ENCODE measurements at places on chromosomes 5 and 9. TPM values are rescaled to one million over a fixed set of nuclear protein-coding genes. Genes with fewer than 3 reads are reported as not detected.

GRCh38 chr9:114754581-114754980 is 51.3 kb downstream of the TNFSF15 start:
- no peaks in the 10 kb centered on the region for H3K36me3 ChIP-seq
- H3K4me3 ChIP-seq, result no peak overlapping the region
- no peaks in the 10 kb centered on the region for H3K27me3 ChIP-seq
- no peak for DNase-seq
- H3K4me1 ChIP-seq, result no peaks in the 10 kb centered on the region

The AOPEP gene
- total RNA-seq, result 35.6 TPM

GRCh38 chr5:28917631-28918030 is 1879.2 kb upstream of the CDH9 start:
- H3K27ac ChIP-seq, result no peak overlapping the region
- no peaks in the 10 kb centered on the region for H3K27me3 ChIP-seq
- H3K4me3 ChIP-seq, result no peak overlapping the region
- no peaks in the 10 kb centered on the region for H3K36me3 ChIP-seq

DNA sequence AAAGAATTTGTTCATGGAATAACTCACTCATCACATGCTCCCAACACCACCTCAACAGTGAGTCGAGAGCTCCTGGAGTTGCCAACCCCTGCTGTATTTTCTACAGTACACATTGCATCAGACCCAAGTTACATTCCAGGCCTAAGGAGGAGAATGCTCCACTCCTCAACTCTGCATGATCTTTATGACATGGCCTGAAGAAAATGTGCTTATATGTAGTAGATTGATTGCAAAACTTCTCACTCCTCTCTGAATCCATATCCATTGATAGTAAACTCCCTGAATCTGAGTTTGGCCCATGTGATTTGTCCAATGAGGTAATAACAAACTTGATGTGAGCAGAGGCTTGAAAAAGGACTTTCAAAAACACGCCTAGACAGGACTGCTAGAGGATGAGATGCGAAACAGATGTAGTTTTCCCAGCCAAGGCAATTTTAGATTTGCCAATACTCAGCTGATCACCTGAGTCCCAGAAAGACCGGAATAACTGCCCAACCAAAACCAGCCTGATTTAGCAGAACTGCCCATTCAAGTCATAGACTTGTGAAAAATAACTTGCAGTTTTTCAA is 29.0 kb upstream of the PAPPA start:
- no peaks in the 10 kb centered on the region for H3K27me3 ChIP-seq
- H3K4me3 ChIP-seq, result no peak overlapping the region
- H3K27ac ChIP-seq, result no peak overlapping the region
- no peaks in the 10 kb centered on the region for H3K4me1 ChIP-seq

DNA sequence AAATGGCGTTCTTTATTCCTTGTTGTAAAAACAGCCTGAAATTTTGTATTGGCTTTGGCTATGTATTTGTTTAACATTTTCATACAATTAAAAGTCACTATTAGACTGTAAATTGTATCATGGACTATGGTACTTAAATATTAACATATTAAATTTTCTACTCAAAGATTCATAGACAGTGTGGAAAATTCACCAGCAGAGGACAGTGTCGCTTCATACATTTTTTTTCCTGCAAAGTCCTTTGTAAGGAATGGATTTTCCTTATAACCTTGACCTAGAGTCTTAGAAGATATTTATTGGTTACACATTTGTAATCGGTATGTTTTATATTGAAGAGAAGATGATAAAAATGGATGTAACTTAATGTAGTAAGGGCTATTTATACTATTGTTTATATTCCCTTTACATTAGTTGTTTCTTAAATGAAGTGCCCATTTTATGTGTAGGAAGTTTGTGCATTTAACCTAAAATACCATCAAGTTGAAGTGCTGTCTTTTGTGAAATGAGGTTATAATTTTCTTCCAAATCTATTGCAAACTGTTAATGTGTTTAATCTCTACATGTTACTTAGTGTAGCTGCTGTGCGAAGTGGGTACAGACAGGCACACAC is 150.1 kb downstream of the KDM4C start:
- H3K27me3 ChIP-seq, result no peaks in the 10 kb centered on the region
- peak; percentile 64 for DNase-seq
- H3K4me3 ChIP-seq, result no peak overlapping the region
- peaks cover 2% of the 10 kb centered on the region for H3K4me1 ChIP-seq
- no peaks in the 10 kb centered on the region for H3K36me3 ChIP-seq

The CARTPT gene
- not detected for total RNA-seq

DNA sequence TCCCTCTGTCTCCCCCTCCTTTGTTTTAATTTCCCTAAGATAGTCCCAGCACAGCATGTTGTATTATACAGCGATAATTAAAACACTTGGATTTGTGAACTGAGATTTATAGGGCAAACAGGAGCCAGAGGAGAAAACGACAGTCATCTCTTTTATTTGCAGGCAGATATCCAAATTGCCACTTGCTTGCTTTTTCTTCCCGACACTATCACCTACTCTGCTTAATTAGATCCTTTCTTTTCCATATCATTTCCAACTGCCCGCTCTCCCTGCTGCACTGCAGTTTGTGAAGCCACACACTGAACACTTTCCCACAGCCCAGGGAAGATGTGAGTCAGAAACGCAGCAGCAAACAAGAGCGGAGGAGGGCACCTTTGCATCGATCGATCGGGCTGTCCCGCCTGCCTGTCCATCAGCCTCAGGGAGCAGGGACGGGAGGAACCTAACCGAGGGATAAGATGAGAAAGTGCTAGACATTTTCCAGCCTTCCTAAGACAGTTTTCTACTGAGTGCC is 35.8 kb upstream of the SPRY4 start:
- H3K4me1 ChIP-seq, result peaks cover 38% of the 10 kb centered on the region
- H3K27ac ChIP-seq, result no peak overlapping the region
- H3K36me3 ChIP-seq, result no peaks in the 10 kb centered on the region
- peak; percentile 42 for DNase-seq
- no peak overlapping the region for H3K4me3 ChIP-seq

The MATR3 gene
- total RNA-seq, result 164 TPM

DNA sequence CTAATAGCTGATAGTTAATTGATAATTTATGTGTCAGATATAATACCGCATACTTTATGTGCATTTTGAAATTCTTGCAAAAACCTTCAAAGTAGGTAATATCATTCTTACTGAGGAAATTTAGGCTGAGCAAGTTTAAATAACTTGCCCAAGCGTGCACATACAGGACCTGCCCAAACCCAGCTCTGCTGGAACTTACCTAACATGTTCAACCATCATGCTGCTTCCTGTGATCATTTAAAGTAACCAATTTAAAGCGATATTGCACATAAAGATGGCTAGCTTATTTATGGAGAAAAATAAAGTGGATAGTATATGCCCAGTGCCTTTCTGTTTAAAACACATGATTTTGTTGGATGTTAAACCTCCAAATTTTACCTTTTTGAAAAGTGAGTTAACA is 4.3 kb downstream of the FAM174A start:
- DNase-seq, result no peak
- H3K4me1 ChIP-seq, result peaks cover 7% of the 10 kb centered on the region
- H3K4me3 ChIP-seq, result no peak overlapping the region

DNA sequence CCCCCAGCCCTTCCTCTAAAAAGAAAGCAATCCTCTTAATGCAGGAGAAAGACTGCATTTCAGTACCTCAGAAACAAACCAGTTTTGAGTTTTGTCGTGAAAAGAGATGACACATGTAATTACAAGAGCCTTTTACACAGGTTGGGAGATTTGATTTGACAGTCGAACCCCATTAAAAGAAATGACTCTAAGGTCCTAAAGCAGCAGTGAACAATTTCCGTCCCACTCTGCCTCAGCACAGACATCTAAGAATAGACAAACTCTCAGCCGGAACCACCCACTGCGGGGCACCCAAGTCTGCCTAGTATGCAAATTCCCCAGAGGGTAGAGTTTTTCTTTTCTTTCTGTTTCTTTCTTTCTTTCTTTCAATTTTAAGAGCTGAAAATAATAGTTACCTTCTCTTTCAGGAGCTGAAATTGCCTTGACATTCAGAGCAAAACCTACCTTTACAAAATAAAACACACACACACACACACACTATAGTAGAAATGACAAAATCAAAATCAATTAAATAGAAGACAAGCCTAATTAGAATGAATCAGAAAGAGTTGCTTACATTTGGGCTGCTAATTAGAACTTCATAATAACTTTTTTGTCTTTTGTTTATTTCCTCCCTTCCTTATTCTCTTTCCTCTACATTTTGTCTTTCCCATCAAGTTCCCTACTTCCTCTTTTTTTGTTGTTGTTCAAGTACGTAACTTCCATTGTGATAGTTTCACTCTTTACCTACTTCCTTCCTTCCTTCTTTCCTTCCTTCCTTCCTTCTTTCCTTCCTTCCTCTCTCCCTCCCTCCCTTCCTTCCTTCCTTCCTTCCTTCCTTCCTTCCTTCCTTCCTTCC is 65.1 kb downstream of the BASP1 start:
- no peak for DNase-seq
- no peak overlapping the region for H3K27ac ChIP-seq
- no peaks in the 10 kb centered on the region for H3K36me3 ChIP-seq
- H3K4me3 ChIP-seq, result no peak overlapping the region
- no peaks in the 10 kb centered on the region for H3K4me1 ChIP-seq
- H3K27me3 ChIP-seq, result no peaks in the 10 kb centered on the region

DNA sequence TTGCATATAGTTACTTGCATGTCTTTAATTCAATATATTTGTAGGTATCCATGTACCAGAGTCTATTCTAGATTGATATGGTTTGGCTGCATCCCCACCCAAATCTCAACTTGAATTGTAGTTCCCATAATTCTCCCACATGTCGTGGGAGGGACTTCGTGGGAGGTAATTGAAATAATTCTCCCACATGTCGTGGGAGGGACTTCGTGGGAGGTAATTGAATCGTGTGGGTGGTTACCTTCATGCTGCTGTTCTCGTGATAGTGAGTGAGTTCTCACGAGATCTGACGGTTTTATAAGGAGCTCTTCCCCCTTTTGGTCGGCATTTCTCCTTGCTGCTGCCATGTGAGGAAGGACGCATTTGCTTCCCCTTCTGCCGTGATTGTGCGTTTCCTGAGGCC is 16.5 kb downstream of the FBXL7 start:
- DNase-seq, result no peak
- H3K27ac ChIP-seq, result no peak overlapping the region
- peaks cover 2% of the 10 kb centered on the region for H3K4me1 ChIP-seq
- peaks cover 2% of the 10 kb centered on the region for H3K36me3 ChIP-seq
- no peak overlapping the region for H3K4me3 ChIP-seq

DNA sequence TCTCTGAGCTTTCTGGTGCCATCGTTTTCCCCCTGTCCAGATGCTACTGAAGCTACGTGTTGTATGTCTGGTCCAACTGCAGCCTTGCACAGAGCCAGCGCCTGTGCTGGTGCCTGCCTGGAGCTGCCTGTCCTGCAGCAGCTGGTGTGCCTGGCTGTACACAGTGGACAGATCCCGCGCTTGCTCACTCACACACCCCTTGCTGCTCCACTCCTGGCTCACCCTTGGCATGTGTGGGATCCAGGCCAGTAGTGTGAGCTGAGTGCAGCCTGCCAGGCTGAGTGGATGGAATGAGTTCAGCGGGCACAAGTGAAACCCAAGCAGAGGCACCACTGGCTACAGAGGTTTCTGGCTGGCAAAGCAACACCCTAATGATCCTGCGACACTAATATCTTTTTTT is 40.4 kb downstream of the FER start:
- no peak overlapping the region for H3K4me3 ChIP-seq
- DNase-seq, result no peak
- H3K27ac ChIP-seq, result no peak overlapping the region
- H3K36me3 ChIP-seq, result no peaks in the 10 kb centered on the region

- peaks cover 14% of the 10 kb centered on the region for H3K4me1 ChIP-seq
- DNase-seq, result no peak
- no peaks in the 10 kb centered on the region for H3K36me3 ChIP-seq
- H3K27me3 ChIP-seq, result no peaks in the 10 kb centered on the region
- H3K4me3 ChIP-seq, result no peak overlapping the region
These were observed 85.2 kb downstream of the GRAMD2B start for GRCh38 chr5:126508251-126508961.

The PCDHGB4 gene
- total RNA-seq, result 6.5 TPM

The DTWD2 gene
- total RNA-seq, result 1.1 TPM

GRCh38 chr9:76013809-76014208 is 123.3 kb downstream of the PCSK5 start:
- H3K4me1 ChIP-seq, result no peaks in the 10 kb centered on the region
- no peak overlapping the region for H3K4me3 ChIP-seq
- DNase-seq, result no peak
- H3K36me3 ChIP-seq, result no peaks in the 10 kb centered on the region

- no peaks in the 10 kb centered on the region for H3K27me3 ChIP-seq
- DNase-seq, result no peak
- H3K4me3 ChIP-seq, result no peak overlapping the region
- peaks cover 30% of the 10 kb centered on the region for H3K4me1 ChIP-seq
- no peaks in the 10 kb centered on the region for H3K36me3 ChIP-seq
These were observed 4.7 kb upstream of the PTGR1 start for GRCh38 chr9:111604054-111604615.

DNA sequence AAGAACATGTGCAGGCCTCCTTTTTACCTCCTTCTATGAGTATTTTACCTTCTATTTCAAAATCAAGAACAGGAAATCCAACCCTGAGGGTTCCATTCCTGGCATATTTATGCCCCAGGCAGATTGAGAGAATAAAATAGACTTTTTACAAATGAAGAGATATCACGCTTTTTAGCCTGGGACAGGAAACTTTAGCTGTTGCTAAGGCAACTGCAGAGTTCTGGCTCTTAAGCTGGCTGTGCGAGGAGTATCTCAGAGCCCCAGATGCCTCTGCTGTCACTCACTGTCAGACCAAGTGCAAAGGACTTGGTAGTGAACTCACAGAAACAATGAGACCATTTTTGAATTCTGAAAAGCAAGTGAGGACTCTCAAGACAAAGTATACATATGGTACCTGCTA is 69.5 kb upstream of the HSPB3 start:
- no peak overlapping the region for H3K4me3 ChIP-seq
- no peaks in the 10 kb centered on the region for H3K27me3 ChIP-seq
- no peak overlapping the region for H3K27ac ChIP-seq
- H3K36me3 ChIP-seq, result no peaks in the 10 kb centered on the region

DNA sequence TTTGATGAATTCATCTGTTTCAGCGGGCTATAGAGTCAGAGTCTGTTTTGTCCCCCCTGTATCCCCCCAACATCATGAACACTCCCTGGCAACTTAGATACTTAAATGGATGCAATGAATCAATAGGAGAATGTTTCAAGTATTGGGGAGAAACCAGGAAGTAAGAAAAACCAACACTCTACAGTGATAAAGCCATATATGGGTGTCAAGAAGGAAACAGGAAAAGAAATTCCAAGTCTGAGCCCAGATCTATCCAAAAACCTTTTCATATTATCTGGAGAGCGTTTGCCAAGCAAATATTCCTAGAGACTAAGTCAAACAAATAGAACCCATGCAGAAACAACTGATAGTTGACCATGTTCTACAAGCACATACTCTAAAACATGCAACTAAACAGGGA is 2.3 kb upstream of the GNAQ start:
- H3K27me3 ChIP-seq, result no peaks in the 10 kb centered on the region
- no peaks in the 10 kb centered on the region for H3K36me3 ChIP-seq
- H3K27ac ChIP-seq, result no peak overlapping the region
- peaks cover 37% of the 10 kb centered on the region for H3K4me1 ChIP-seq
- DNase-seq, result no peak

The FST gene
- 13.4 TPM for total RNA-seq

The PDLIM4 gene
- 65.7 TPM for total RNA-seq

The CDH9 gene
- total RNA-seq, result not detected

The SLC36A2 gene
- not detected for total RNA-seq

GRCh38 chr9:19787672-19788071 is 1.2 kb downstream of the SLC24A2 start:
- no peak for DNase-seq
- H3K36me3 ChIP-seq, result no peaks in the 10 kb centered on the region
- H3K4me1 ChIP-seq, result no peaks in the 10 kb centered on the region
- H3K4me3 ChIP-seq, result no peak overlapping the region
- peaks cover 29% of the 10 kb centered on the region for H3K27me3 ChIP-seq

- H3K27me3 ChIP-seq, result no peaks in the 10 kb centered on the region
- H3K27ac ChIP-seq, result no peak overlapping the region
- no peak for DNase-seq
- H3K36me3 ChIP-seq, result no peaks in the 10 kb centered on the region
- H3K4me3 ChIP-seq, result no peak overlapping the region
- H3K4me1 ChIP-seq, result peaks cover 6% of the 10 kb centered on the region
These were observed 93.4 kb downstream of the PPIC start for GRCh38 chr5:122943050-122943698.
